ENCODE measurements at places on chromosomes 4 and X. TPM values are rescaled to one million over a fixed set of nuclear protein-coding genes. Genes with fewer than 3 reads are reported as not detected.
A peak's percentile ranks its signal among the peaks of the same experiment; 100 is the strongest.

- DNase-seq, result no peak
Observed at GRCh38 chrX:153861151-153861550, 24.8 kb downstream of the L1CAM start.

The NXF2 gene
- not detected for total RNA-seq

DNA sequence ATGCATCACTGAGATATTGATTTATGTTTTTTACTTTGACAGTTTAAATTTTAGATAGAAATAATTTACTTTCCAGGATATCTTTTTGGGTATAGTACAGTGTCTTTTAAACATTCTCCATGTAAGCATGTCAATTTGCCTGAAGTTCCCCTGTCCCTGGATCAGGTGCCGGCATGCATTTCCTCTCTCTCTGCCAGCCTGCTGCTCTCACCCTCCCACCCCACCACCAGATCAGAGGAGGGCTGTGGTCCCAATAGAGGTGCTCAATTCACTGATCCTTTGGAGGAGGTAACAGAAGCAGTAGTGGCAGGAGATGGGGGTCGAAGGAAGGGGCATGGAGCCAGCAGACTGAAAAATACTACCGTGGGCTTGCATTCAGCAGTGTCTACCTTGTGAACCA lies 28.3 kb upstream of the DSPP start:
- no peak for DNase-seq

The FGF16 gene
- not detected for total RNA-seq

The GAGE2A gene
- total RNA-seq, result not detected

DNA sequence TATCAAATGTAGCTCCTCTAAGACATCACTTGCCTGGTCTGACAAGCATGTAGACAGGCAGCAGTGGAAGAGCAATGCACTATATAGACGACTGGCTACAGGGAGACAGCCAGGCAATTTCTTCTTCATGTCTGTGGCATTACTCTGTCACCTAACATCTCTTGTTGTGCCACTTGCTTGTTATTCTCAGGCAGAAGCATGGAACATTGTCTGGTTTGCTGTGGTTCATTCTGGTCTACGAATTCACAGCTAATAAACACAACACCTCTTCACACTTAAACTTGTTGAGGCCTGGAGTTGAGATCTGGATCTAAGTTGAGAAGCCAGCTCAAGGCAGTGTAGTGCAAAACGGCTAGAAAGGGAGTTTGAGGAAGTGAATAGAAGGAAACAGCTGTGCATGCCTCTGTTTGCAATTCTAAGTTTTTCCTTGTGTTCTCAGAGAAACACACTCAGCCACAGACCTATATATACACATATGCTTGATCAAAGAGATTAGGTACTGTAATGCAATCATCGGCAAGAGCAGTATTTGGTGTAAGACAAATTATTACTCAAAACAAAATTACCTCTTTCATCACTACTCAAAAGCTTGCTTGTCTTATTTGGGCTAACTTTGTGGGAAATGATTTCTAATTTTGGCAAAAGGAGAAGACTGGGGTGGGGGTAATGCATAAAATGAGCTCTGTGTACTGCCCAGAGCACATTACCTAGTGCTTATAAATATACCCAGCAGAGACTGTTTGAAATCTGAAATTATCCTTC lies 243.8 kb downstream of the PPP3CA start:
- no peak for DNase-seq

The ADH7 gene
- total RNA-seq, result not detected

- peak; percentile 58 for DNase-seq
Observed at GRCh38 chrX:16484338-16484737, 165.6 kb upstream of the S100G start.

GRCh38 chr4:95409750-95410149 lies 139.0 kb downstream of the UNC5C start:
- no peak for DNase-seq
